Activated CD8-positive, alpha-beta T cell treated with anti-CD3 and anti-CD28 coated beads for 36 hours (primary cell): ENCODE measurements at places on chromosomes 16 and 17. TPM values are rescaled to one million over a fixed set of nuclear protein-coding genes. Genes with fewer than 3 reads are reported as not detected.

DNA sequence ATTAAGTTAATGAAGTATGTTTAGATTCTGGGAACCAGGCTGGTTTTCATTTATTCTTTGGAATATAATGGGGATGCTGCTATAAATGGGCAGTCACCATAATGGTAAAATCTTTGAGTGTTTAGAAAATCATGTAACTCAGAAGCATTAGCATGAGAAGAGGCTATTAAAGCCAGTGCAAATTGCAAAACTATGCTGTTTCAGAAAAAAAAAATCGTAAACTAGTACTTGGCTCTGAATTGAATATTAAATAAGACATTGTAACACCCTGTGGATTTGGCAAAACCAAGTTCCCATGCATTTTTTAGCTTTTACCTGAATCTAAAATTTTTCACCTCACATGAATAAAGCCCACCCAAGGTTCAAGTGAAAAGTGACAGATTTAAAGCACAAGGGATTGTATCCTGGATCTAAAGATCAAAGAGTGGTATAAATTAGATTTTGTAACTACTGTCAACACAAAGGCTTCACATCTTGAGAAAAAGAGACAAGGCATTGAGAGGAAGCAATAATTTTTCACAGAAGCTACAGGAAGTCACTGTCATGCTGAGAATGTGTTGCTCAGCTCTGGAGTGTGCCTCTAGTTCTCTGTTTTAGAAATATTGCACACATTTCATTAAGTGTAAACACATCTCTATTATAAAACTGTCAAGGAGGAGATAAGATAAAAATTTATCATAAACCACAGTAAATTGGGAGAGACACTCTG lies 142.2 kb downstream of the ABCA8 start:
- peaks cover 5% of the 10 kb centered on the region for H3K27me3 ChIP-seq
- H3K36me3 ChIP-seq, result no peaks in the 10 kb centered on the region
- H3K4me3 ChIP-seq, result no peak overlapping the region
- no peak for DNase-seq
- H3K27ac ChIP-seq, result no peak overlapping the region

- H3K4me3 ChIP-seq, result no peak overlapping the region
- H3K36me3 ChIP-seq, result no peaks in the 10 kb centered on the region
- H3K27ac ChIP-seq, result no peak overlapping the region
- no peaks in the 10 kb centered on the region for H3K27me3 ChIP-seq
- peaks cover 14% of the 10 kb centered on the region for H3K4me1 ChIP-seq
Measured at GRCh38 chr16:69479775-69480174, 55.4 kb downstream of the CYB5B start.

DNA sequence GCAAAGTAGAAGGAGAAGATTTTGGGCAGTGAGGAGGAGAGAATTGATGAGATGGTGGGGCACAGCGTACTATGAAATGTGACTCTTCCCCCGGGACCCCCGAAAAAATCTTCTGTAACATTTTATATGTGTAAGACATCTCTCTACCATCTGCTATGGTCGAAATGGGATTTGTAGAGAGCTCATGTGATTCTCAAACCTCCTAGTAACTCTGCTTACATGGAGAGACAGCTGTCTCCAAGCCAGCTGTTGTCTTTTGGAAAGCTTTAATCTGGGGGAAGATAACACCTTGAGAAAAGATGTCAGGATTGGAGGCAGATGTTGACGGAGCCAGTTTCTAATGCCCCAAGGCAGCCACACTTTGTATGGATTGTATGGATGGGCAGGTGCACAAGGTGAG lies 94.1 kb downstream of the PRKCB start:
- no peak overlapping the region for H3K4me3 ChIP-seq
- peaks cover 29% of the 10 kb centered on the region for H3K4me1 ChIP-seq
- no peak for DNase-seq

JPT1 gene
- 208 TPM for total RNA-seq

SAMD14 gene
- 1.3 TPM for total RNA-seq
